Psoas muscle (tissue), 8 donors: ENCODE measurements at places on chromosomes 11 and 22. TPM values are rescaled to one million over a fixed set of nuclear protein-coding genes. Genes with fewer than 3 reads are reported as not detected.

DNA sequence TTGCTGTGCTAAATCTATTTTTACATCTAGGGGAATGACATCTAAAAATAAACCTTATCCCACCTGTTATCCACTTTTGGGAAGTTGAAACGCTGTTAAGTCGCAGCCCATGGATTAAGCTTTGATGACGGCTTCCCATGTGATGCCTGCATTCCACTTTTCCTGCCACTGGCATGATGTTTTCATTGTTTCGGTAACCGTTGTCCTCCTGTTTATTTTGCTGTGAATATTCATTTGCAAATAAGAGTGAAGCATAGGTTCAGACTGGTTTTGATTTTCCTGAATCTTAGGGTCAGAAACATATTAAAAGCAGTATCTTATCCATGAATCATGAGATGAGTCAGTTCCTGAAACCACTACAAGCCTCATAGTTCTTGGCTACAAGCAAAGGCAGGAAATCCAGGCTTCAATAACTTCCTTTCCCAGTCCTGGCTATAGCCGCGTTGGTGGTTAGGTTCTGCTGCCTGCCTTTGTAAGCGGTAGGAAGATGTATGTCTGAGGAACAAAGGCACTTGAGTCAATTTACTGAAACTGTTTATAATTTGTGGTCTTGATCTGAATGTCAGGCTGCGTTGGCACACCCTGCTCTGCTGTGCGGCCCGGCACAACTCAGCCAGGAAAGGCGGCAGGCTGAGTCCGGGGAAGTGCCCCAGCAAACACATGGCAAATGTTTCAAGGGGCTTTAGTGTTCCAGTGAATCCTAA lies 19.4 kb downstream of the TEAD1 start:
- peak; percentile 66 for DNase-seq

DNA sequence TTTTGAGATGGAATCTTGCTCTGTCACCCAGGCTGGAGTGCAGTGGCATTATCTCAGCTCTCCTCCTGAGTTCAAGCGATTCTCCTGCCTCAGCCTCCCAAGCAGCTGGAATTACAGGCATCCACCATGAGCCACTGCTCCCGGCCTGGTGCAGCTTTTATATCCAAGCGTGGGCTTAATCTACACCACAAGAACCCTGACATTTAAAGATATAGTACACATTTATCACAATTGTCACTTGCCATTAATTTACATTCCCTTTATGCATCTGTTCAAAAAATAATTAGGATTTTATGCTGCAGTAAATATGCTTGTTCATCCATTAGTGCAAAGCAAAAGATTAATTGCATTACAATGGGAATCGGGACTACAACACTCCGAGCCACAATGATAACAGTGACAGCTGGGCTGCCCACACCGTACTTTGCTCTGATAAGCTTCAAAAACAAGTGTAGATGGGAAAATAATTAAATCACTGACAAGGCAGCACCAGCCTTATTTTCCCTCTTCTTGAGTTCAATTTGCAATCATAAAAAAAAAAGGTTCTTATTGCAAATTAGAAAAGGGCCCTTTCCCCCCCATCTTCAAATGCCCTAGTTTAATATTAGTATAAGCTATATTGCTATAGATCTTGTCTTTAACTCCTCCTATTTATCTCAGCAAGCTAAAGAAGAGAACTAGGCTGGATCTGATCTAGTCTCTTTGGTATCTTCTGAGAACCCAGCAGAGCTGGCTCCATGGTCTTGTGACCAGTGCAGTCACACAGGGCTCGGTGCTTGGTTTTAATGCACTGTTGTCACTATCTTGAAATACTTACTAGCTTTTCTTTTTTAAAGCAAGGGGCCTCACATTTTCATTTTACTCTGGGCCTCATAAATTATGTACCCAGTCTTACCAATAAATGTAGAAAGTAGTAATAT lies 206.2 kb upstream of the LRRC4C start:
- no peak for DNase-seq

DNA sequence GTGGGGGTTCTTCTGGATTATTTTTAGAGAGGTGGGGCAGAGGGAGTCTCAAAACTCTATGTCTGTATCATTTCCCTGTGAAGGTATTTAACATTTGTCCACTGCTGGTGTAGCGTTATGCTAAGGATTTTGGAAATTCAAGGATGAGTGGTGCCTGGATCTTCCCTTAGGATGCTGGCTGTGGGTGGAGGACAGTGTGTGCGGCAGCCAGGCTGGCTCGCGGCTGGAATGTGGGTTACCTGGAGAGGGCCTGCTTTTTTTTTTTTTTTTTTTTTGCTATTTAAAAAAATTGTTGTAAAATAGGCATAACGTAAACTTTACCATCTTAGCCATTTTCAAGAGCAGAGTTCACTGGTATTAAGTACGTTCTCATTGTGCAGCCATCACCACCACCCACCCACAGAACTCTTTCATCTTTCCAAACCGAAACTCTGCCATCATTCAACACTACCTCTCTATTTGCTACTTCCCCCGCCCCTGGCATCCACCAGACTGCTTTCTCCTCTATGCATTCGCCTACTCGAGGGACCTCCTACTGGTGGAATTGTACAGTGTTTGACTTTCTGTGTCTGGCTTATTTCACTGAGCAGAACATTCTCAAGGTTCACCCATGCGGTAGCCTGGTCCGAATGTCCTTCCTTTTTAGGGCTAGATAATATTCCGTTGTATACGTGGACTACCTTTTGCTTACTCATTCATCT lies 67.1 kb downstream of the PARVB start:
- DNase-seq, result no peak

DNA sequence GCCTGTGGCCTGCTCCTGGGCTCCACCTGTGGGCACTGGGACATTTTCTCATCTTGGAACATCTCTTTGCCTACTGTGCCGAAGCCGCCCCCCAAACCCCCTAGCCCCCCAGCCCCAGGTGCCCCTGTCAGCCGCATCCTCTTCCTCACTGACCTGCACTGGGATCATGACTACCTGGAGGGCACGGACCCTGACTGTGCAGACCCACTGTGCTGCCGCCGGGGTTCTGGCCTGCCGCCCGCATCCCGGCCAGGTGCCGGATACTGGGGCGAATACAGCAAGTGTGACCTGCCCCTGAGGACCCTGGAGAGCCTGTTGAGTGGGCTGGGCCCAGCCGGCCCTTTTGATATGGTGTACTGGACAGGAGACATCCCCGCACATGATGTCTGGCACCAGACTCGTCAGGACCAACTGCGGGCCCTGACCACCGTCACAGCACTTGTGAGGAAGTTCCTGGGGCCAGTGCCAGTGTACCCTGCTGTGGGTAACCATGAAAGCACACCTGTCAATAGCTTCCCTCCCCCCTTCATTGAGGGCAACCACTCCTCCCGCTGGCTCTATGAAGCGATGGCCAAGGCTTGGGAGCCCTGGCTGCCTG lies 1.4 kb downstream of the SMPD1 start:
- no peak for DNase-seq

Gene LGR4
- total RNA-seq, result 9.1 TPM
